ENCODE measurements at places on chromosomes 2 and 18.
A peak's percentile ranks its signal among the peaks of the same experiment; 100 is the strongest.

GRCh38 chr2:232576995-232577394 is 26.5 kb downstream of the EIF4E2 start:
- no peak for DNase-seq

DNA sequence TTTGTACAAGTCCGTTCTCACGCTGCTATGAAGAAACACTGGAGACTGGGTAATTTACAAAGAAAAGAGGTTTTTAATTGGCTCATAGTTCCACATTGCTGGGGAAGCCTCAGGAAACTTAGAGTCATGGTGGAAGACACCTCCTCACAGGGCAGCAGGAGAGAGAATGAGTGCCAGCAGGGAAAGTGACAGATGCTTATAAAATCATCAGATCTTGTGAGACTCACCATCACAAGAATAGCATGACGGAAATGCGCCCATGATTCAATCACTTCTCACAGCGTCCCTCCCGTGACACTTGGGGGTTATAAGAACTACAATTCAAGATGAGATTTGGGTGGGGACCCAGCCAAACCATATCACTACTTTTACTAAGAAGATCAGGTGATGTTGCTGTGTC is 285.8 kb downstream of the TMX3 start:
- no peak for DNase-seq

DNA sequence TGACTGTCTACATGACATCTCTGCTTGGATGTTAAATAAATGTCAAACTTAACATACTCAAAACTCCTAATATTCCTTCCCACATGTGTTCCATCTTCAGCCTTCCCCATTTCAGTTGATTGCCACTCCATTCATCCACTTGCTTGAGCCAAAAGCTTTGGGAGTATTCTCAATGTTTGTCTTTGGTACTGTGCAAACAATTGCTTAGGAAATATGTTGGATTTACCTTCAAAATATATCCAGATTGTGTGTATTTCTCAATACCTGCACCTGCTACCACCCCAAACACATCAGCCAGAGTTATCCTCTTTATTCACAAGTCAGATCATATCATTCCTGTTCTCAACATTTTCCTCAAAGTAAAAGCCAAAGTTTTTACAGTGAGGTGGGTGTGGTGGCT is 350.3 kb upstream of the FAM98A start:
- DNase-seq = no peak

DNA sequence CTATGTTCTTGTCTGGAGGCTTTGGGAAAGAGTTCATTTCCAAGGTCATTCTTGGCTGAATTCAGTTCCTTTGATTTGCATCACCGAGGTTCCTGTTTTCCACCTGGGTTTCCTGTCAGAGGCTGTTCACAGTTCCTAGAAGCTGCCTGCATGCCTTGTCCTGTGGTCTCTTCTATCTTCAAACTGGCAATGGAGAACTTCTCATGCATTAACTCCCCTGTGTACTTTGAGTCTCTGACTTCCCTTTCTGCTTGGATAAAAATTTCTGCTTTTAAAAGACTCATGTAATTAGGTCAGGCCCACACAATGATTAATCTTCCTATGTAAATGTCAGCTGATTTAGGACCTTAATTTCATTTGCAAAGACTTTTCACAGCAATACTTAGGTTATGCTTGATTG is 499.3 kb upstream of the FANCL start:
- no peak for DNase-seq

- no peak for DNase-seq
Observed at GRCh38 chr2:156907806-156908205, 349.7 kb upstream of the GALNT5 start.

DNA sequence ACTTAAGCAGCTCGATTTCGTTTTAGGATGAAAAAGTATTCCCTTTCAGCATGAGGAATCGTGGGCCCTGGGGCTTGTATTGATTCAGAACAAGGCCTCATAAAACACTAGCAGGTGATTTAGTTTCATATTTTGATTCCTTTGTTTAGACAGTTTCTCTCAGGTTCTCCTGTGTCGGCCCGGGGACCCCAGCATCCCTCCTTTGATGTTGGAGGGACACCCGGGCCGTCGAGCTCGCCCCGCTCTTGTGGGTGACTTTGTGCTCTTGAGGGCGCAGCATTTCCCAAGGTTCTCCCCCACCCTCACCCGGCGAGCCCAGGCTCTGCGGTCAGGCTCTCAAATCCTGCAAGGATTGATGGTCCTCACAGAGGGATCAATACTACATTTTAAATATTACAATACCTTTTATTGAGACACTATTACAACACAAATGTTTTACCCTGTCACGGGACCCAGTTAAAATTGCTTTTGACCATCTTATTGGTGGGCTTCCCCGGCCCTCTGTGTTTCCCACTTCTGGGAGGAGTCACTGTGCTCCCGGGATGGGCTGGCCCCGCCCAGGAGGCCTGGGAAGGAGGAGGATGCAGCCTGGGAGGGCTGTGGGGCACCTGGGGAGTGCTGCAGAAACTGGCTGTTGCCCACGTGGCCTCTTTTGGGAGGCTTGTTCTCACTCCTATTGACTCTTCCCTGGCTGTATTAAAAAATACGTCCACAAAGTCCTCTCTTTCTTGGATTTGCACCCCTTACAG is 222.6 kb downstream of the INSIG2 start:
- DNase-seq = peak; percentile 14

DNA sequence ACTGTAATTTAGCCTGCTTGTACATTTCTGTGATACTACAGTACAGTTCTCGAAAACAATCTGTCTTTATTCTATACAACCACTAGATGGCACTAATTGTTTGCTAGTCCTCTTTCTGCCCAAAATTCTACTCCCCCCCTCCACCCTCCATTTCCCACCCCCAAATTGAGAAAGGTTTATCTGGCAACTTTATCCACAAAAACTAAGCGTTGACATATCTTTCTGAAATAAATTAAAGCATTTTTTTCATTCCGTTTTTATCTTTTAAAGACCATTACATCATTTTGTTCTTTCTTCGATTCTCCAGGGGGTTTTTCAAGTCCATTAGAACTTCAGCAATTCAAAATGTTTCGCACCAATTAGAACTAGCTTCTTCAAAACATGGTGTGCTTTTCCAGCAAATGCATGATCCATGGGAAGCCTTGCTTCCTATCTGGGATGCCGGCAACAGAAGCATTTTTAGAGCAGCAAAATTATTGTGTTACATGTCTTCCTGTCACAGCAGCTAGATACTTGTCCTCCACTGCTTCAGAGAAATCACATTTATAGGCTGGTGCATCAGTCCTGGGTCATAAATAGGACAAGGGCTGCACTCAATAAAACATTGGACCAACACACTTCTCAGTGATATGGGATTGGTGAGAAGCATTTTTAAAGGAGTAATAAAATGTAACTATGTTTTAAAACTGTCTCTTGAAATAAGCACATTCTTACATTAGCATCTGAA is 241.3 kb downstream of the PAX3 start:
- no peak for DNase-seq

DNA sequence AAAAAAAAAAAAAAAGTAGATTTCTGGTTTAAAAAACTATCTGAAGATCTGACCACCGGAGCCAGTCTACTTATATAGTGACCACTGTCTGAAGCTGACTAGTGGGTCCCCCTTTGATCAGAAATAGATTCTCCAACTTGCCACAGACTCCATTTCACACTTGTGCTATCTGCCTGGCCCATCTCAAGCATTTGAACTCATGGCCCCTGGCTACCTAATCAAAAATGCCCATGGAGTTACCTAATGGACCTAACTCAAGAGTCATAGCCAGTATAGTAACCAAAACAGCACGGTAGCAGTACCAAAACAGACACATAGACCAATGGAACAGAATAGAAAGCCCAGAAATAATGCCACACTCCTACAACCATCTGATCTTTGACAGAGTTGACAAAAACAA is 17.0 kb upstream of the ATL2 start:
- DNase-seq = no peak

DNA sequence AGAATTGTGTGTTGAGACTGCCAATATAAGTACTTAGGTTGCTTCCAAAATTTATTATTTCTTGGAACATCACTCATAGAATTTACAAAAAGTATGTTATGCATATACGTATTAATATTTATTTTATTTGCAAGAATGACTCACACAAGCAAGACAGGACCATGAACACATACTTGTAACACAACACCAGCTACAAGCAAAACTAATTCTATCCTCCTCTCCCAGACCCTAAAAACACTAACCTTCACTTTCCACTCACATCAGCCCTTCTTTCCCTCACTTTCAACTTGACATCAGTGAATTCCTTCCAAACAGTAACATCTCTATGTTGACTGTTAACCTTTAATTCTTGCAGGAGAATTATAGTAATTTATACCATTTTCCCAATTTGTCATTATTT is 24.3 kb downstream of the OSBPL1A start:
- no peak for DNase-seq

GRCh38 chr2:188272121-188272520 is 19.6 kb upstream of the GULP1 start:
- DNase-seq = no peak

DNA sequence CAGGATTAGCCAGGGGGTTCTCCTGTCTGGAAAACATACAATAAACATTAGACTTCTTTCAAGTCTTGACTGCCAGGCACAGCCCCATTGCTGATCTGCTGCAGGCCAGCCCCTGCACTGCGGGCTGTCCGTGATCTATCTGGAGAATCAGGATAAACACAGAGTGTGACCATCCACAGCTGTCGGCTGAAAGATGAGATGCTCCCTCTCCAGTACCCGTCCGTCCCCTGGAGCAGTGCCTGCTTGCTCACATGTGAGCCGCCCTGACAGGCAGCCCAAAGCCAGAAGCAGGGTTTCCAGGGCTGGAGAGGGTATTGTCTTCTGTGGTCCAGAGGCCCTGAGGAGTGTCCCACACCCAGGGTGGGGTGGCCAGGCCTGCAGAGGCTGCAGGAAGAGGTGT is 46.1 kb upstream of the FOSL2 start:
- DNase-seq = no peak

DNA sequence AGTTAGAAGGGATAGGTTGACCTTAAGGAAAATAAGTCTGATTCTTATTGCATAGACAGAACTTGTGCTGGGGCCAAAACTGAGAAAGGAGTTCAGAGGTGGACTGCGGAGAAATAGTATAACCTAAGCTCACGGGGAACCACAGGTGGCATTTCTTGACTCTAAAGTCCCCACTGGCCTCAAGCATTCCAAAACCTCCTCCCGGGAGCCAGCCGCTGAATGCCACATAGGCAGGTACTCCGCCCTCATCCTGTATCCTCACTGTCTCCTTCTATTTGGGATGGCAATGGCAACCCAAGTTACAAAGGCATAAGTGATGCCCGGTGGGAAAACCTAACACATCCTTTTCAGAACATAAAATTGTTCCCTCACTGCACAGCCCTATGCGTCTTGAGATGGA is 173.0 kb downstream of the SP3 start:
- DNase-seq = no peak

GRCh38 chr18:59961070-59961469 is 61.3 kb downstream of the PMAIP1 start:
- DNase-seq = no peak

- no peak for DNase-seq
Observed at GRCh38 chr2:168525020-168525419, 68.9 kb downstream of the CERS6 start.

- DNase-seq = no peak
Observed at GRCh38 chr2:96485751-96486651, 19.2 kb downstream of the NEURL3 start.

GRCh38 chr2:18558458-18558857 is 2.0 kb downstream of the RDH14 start:
- DNase-seq = no peak

DNA sequence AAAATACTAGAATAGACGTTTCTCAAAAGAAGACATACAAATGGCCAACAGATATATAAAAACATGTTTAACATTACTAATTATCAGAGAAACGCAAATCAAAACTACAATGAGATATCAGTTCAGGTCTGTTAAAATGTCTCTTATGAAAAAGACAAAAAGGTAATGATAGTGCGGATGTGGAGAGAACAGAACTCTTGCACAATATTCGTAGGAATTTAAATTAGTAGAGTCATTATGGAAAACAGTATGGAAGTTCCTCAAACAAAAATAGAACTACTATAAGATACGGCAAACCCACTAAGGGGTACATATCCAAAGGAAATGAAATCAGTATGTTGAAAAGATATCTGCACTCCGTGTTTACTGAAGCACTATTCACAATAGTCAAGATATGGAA is 167.5 kb upstream of the CWC22 start:
- DNase-seq = no peak

DNA sequence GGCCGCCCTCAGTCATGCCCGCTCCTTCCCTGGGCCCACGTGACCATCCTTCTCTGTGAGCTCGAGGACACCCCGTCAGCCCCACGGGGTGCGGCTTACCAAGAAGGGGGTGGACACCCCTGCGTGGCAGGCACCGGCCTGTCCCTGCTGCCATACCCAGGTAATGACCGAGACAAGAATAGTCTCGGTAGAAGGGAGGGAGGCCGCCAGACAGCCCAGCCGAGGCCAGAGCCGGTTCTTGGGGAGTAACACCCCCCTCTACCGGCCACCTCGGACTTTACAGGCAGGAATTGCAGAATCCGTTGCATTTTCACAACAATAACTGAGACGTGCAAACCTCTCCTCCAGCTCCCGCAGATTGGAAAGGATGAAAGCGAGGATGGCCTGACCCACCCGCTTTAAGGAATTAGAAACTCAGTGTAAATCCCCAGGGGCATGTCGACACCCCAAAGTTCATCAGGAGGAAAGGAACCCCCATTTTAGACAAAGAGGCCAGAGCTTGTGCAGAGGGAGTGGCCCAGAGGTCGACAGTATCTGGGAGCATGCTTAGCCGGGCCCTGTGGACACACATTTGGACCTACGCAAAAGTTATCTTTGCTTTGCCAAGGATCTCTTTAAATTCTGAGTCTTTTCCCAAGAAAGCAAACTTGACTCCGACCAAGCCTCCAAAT is 60.1 kb upstream of the GLI2 start:
- no peak for DNase-seq

- no peak for DNase-seq
Observed at GRCh38 chr2:97741251-97741650, 27.9 kb downstream of the ZAP70 start.

- no peak for DNase-seq
Observed at GRCh38 chr18:74609535-74609934, 11.9 kb downstream of the ZNF407 start.

- DNase-seq = no peak
Observed at GRCh38 chr2:71681626-71682025, 228.3 kb downstream of the DYSF start.

DNA sequence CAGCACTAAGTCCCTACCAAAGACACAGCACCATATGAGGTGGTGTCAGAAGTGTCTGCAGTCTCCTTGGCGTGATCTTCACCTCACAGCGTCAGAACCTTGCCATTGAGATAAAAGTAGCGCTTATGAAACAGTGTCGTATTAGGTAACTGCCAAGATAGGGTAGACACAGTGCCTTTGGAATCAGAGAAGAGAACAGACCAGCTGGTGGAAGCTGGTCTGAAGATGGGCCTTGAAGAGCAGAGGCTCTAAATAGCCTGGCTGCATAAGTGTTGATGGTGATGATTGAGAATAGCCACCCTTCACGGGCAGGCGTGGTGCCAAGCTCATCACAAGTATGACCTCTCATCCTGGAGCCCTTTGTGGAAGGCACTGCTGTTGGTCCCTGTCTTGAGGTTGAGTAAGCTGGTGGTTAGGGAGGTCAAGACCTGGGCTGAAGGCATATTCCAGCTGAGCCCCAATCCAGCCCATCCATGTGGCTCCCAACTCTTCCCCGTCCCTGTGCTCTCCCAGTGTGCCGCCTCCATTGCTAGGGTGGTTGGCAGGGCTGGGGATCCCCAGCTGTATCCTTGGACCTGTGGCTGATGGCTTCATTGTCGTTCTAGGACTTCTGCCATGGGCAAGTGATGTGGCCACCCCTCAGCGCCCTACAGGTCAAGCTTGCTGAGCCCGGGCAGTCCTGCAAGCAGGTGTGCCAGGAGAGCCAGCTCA is 187.4 kb downstream of the MGAT5 start:
- no peak for DNase-seq

- DNase-seq = no peak
Observed at GRCh38 chr2:134728163-134728562, 9.4 kb upstream of the TMEM163 start.

Measured in SK-N-MC (cell line).